ENCODE measurements at places on chromosomes 11 and 22. TPM values are rescaled to one million over a fixed set of nuclear protein-coding genes. Genes with fewer than 3 reads are reported as not detected.

- DNase-seq = no peak
Observed at GRCh38 chr11:120211522-120212258, 858 bp downstream of the OAF start.

GRCh38 chr22:48751539-48752437, 1075.9 kb downstream of the BRD1 start:
- no peak for DNase-seq

GRCh38 chr11:75135021-75135650, 15.8 kb upstream of the SLCO2B1 start:
- no peak for DNase-seq

DNA sequence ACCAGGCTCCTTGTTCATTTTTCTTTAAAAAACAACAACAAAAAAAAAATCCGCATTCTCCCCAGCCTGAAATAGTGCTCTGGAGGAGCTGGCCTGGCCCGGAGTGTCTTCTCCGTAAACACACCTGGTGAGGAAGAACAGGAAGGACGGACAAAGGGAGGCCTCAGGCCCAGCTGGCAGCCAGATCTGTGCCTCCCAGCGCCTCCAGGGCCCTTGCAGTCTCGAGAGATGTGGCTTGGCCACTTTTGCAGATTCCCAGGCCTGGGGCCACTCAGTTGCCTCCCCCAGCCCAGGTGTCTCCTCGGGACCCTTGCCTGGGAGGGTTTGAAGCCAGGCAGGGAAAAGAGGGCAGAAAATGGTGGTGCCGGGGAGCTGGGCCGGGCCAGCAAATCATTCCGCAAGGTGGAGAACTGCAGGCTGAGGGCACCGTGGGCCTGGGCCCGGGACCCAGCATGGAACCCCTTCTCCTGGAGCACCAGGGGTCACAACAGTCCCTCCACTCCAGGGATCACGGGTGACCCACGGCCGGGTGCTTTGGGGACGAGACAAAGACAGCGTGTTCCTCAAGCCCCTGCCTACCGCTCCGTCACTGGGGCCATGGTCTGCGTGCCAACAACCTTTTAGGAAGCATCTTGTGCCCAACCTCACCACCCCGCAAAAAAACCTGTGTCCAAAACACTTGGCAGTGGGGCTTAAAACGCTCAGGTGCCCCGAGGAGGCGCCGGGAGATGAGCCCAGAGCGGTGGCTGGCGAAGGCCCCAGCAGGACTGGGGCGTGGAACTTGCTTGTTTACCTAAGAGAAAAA, 67.1 kb upstream of the WNT7B start:
- no peak for DNase-seq

GRCh38 chr22:36977947-36978660, 41.1 kb downstream of the TST start:
- DNase-seq = peak; percentile 57

DNA sequence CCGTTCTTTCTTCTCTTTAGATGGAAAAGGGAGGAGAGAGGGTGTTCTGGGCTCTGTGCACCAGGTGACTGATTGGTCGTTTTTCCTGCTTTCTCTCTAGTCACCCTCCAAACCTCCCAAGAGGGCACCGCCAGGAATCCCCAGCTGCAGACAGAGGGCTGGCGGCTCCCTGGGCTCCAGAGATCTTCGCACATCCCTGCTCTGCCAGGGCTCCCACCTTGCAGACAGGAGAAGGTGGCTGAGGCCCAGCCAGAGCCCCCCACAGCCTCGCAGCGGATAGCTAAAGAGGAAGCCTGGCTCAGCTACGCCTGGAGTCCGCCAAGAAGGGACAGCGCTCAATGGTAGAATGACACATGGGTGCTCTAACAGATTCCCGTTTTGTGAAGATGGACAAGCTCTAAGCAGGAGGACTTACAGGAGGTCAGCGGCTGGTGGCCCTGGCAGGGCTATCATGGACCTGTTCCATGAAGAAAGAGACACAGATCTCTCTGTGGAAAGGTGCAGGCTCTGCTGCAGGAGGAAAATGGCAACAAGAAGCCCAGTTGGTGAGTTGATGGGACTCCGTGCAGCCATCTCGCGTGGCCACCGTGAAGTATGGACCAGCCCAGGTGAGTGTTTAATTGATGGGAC, 976.9 kb downstream of the BRD1 start:
- DNase-seq = no peak

GRCh38 chr22:27204817-27205216, 547.4 kb downstream of the MIAT start:
- DNase-seq = no peak

GRCh38 chr11:112513417-112513816, 252.8 kb upstream of the PLET1 start:
- DNase-seq = no peak

GRCh38 chr22:42699976-42700352, 20.7 kb downstream of the A4GALT start:
- DNase-seq = no peak

PRG3 gene
- not detected for total RNA-seq

- DNase-seq = no peak
Observed at GRCh38 chr22:26709617-26710390, 52.4 kb downstream of the MIAT start.

DNA sequence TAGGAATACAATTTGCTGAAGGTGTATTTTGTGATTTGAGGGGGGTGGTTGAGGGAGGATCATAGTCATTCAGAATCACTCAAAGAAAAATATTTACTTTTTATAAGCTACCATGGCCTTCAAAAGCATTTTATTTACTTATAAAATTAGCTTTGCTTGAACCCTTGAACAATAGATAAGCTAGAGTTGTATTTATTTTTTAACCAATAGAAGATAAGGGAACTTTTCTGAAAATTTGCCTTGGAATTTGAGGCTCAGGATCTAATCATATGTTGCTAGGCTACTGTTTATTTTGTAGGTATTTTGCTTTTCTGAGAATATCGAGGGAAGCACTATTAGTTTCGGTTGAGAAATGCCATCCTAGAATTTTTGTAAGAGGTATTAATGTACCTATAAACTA, 82.1 kb downstream of the EMSY start:
- DNase-seq = no peak

DNA sequence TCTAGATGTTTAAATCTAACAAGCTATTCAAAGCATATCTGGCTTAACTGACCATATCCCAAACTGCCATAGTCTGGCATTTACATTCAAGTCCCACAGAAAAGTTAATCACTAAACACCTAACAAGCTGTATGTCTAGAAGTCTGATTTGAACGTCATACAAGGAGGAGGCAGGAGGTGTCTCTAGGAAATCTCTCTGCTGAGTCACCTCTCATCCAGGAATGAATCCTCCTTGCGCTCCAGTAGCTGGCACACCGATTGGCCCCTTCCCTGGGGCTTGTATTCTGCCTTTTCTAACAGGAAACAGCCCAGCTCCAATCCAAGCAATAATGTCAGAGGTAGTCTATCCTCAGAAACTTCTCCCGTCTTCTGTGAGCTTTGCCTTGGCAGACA, 31.8 kb downstream of the FEZ1 start:
- no peak for DNase-seq

DNA sequence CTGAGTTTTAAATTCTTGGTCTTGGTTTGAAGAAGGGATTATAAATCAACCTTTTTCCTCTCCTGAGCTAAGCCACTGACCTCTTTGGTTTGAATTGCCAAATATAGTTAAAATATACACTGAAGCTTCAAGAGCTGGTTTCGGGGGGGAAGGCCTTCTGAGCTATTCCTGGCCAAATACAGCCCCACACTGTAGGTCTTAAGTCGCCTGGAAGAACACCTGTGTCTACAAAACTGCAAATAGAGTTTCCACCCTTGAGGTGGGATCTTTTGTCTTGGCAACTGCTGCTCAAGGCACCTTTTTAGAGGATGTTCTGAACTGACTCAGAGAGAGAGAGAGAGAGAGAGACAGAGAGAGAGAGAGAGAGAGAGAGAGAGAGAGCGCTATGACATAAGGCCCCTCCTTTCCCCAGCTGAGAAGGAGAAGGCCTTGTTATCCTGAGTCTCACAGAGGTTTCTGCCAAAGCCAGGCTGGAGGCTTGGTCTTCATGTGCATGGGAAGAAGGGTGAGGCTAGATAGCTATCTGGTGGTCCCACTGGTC, 5.5 kb downstream of the ADM start:
- DNase-seq = no peak

DNA sequence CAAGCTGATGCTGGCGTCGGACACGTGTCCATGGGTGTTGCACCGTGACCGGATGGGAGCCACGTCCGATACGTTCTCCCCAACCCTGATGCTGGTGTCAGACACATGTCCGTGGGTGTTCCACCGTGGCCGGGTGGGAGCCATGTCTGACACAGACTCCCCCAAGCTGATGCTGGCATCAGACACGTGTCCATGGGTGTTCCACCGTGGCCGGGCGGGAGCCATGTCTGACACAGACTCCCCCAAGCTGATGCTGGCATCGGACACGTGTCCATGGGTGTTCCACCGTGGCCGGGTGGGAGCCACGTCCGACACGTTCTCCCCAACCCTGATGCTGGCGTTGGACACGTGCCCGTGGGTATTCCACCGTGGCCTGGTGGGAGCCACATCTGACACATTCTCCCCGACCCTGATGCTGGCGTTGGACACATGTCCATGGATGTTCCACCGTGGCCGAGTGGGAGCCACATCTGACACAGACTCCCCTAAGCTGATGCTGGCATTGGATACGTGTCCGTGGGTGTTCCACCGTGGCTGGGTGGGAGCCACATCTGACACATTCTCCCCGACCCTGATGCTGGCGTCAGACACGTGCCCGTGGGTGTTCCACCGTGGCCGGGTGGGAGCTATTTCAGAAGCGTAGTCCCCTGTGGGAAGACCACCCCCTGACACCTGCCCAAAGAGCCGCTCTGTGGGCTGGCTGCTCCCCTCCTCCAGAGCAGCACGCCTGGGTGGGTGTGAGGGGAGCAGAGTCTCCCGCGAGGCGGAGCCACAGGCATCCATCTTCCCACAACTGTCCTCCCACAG, 20.0 kb downstream of the SELENOO start:
- DNase-seq = no peak

SCARF2 gene
- 0.74 TPM for total RNA-seq

DNA sequence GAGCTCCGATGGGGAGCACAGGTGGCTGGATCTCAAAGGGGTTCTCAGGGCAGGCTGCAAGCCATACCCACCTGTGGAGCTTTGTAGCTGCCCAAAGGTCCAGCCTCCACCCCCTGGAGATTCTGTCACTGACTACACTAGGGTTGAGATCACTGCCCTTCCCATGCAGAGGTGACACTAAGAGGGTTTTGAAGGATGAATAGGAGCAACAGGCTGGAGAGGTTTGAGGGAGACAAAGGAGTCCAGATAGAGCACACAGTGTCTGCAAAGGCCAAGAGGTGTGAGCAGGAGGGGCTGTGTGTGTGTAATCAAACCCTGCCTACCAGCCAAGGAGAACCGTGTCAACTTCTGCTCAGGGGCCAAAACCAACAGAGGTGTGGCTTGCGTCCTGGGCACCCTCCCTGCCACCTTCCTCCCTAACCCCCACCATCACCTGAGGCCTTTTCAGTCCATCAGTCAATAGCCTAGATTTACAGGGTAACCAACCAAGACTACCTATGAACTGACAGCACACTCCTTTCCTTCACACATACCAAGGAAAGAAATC, 43.0 kb upstream of the WNT11 start:
- no peak for DNase-seq

DNA sequence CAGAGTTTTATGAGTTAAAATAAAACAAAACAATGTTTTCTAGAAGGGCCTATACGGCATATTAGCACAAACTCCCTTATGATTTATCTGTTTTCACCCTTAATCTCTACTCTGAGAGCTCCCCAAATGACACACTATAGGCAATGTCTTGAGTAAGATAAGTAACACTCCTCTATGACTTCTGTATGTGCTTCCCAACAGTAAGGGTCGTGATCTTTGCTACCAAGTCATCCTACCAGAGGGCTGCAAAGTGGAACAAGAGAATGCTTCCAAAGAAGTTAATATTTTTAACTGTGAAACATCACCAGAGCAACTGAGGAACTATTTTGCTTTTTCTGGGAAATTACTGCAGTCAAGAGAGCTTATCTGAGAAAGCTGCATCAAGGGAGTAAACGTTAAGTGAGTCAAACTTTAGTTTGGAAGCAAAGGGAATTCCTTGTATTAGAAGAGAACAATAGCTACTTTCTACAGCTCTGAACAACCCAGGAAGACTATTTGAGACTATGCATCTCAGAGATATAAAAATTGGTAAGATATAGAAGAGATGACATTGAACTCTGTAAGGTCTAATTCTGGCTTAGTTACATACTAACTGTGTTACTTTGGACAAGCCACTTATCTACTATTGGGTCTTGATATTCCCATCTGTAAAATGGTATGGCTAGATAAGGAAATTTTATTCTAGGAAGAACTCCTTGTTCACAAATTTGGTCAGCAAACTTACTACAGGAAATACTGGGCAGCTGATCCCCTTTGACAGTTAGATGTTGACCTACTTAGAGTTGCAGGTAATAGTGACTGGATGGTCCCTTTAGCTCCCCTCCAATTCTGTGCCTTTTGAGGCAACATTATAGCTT, 43.7 kb upstream of the CCDC34 start:
- no peak for DNase-seq

C22orf31 gene
- total RNA-seq = not detected

KRTAP5-8 gene
- not detected for total RNA-seq

- no peak for DNase-seq
Observed at GRCh38 chr11:45470794-45471167, 184.6 kb upstream of the SYT13 start.

OTOG gene
- not detected for total RNA-seq

DNA sequence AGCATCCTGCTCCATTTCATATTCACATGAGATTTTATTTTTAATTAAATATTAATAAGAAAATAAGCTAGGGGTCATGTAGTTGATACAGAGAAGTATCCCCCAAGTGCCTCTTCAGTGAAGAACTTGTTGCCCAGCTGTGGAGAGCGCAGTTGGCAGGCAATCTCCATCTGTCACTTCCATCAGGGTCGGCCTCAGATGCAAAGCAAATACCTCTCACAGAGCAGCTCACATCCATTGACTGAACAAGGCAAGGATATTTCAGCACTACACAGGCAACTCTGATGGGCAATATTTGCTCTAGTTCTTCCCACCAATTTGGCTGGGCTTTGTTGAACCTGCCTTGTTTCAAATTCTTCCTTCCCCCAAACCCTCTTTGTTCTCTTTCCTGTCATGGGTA, 129.4 kb downstream of the NOX4 start:
- no peak for DNase-seq

GRCh38 chr11:1830322-1831223, 4.2 kb upstream of the SYT8 start:
- DNase-seq = no peak

DNA sequence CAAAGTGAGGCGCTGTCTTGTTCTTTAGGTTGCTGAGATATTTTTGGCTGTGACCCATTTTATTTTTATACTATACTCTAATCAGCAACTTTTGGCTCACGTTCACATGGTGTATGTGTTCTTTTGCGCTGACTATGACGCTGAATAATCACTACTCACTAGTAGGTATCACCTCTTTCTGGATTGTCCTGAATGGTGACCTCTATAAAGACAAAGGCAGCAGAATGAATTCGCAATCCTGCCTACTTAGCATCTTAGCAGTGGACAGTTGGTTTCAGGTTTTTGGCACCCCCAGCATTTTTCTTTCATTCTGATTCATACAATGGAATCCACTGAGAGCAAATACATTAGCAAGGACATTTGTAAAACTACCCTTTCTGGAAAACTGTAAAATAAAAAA, 351.3 kb downstream of the JRKL start:
- DNase-seq = no peak
